Hepatic stellate cell (primary cell): ENCODE measurements at places on chromosomes 13 and 19.

GRCh38 chr13:40363653-40364052 is 302.8 kb downstream of the FOXO1 start:
- DNase-seq = no peak

GRCh38 chr19:1468821-1469254 is 10.2 kb downstream of the C19orf25 start:
- DNase-seq = no peak

DNA sequence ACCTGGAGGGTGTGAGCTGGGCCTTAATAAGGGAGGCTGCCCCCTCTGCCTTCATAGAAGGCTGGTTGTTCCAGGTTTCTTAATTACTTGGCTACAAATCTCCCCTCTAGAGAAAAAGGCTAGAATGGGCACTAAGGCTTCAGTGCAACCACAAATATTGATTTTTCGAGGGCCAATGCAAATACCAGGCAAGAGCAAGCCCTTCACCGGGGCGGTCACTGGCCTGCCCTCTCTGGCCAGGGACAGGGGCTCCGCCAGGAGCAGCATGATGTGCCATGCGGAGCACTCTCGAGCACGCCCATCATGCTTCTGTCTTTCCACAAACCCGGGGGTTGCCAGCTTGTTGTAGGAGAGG is 127.8 kb upstream of the SPACA7 start:
- no peak for DNase-seq

DNA sequence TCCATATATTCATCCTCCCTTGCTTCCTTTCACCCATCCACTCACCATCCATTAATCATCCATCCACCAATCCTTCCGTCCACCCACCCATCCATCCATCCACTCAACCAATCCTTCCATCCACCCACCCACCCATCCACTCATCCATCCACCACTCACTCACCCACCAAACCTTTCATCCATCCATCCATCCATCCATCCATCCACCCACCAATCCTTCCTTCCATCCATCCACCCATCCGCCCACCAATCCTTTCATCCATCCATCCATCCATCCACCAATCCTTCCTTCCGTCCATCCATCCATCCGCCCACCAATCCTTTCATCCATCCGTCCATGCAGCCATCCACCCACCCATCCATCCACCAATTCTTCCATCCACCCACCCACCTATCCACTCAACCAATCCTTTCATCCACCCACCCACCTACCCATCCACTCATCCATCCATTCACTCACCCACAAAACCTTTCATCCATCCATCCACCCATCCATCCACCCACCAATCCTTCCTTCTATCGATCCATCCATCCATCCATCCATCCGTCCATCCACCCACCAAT is 3.0 kb downstream of the SBK3 start:
- no peak for DNase-seq

- no peak for DNase-seq
Measured at GRCh38 chr19:51571599-51571998, 516 bp downstream of the ZNF175 start.

DNA sequence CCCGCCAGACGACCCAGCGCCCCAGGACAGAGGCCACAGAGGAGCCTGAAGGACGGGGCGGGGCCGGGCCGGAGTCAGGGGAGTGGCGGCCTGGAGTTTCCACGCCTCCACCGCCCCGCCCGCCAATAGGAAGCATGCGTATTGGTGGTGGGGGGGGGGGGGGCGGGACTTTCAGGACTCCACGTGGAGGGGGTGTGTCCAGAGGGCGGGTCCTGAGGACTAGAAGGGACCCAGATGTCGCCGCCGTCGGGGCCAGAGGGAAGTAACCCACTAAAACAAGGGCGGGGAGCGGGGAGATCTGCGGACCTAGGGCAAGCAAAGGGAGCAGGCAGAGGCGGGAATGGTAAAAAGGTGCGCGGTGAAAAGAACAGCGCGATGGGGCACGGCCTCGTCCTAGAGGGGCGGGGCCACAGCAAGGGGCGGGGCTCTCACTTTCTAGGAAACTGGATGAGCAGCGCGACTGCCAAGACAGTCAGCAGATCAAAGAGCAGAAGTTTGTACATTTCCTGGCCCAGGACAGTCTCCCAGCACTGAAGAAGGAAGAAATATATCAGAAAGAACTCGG is 2.8 kb upstream of the LENG1 start:
- DNase-seq = peak; percentile 90

GRCh38 chr19:33683881-33684537 is 62.3 kb downstream of the CHST8 start:
- DNase-seq = peak; percentile 43

GRCh38 chr13:107721125-107721869 is 494.0 kb downstream of the LIG4 start:
- DNase-seq = no peak

DNA sequence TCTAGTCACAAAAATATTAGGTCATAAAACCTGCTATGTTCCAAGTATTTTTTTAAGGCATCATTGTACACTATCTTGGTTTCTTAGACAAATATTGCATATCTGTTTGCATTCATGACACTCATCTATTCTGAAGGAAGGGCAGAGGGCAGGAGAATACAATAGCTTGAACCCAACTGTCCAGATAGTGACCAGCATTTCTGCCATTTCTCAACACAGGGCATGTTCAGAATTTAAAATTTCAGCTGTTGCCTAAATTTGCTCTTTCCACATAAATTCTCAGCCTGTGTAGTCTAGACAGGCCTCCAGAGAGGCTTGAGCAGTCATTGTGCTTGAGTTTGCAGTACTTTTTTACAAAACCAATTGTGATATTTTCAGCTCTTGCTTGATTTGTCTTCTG is 119.5 kb downstream of the ZAR1L start:
- DNase-seq = no peak

GRCh38 chr13:57787058-57787791 is 155.7 kb downstream of the PCDH17 start:
- DNase-seq = no peak

- no peak for DNase-seq
Measured at GRCh38 chr19:16363133-16363851, 38.7 kb downstream of the KLF2 start.

GRCh38 chr19:1901940-1902404 is 3.2 kb upstream of the ADAT3 start:
- no peak for DNase-seq

DNA sequence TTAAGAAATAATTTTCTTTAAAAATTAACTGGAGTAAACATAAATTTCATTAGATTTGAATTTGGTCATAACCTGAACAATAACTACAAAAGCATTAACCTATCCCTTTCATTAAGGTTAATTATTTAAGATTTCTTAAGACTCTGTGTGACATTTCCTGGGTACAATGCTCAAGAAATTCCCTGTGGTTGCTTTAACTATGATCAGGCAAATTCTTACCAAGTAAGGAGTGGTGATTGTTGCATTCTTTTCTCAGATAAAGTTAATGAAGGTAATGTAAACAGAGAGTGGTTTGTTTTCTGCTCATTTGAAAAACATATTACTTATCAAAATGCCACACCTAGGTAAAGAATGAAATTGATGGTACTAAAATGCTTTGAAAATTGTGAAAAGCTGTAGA is 114.8 kb upstream of the MIR17HG start:
- DNase-seq = no peak

GRCh38 chr19:14821937-14822336 is 13.0 kb downstream of the OR7A5 start:
- no peak for DNase-seq

GRCh38 chr19:17389957-17390664 is 3.9 kb downstream of the CCDC194 start:
- no peak for DNase-seq

GRCh38 chr13:66624302-66624701 is 605.8 kb downstream of the PCDH9 start:
- no peak for DNase-seq

GRCh38 chr19:55083004-55083850 is 7.6 kb downstream of the EPS8L1 start:
- DNase-seq = no peak

DNA sequence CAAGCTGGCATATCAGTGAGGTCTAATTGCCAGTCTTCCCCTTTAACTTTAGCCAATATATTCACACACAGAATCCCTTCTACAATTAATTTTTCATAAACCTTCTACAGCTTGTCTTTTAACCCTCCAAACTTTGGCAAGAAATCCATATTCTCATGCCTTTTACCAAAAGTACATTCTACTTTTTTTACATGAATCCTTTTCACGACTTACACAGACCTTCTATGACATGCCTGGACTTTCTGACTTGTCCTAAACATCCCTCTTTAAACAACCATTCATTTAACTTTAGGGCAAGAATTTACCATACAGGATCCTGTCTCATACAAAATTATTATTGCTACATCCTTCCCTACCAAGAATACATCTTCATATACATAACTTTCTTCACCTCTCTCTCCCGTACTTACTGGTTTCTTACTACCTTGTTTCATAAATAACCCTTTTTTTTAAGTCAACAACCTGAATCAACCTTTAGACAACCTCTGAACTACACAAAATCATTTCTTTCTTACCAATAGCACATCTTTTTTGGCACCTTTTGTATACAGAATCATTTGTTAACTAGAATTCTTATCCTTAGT is 23.5 kb downstream of the ZNF544 start:
- no peak for DNase-seq

GRCh38 chr13:77701305-77701704 is 3.8 kb downstream of the SLAIN1 start:
- no peak for DNase-seq

- no peak for DNase-seq
Measured at GRCh38 chr19:47573071-47574026, at the start of gene ZNF541. Gene ZNF541 (minus strand): TSS chr19:47573148. CDS start chr19:47555856, 17,292 bp downstream.

GRCh38 chr19:50320596-50320995 is 8.6 kb downstream of the KCNC3 start:
- DNase-seq = no peak

DNA sequence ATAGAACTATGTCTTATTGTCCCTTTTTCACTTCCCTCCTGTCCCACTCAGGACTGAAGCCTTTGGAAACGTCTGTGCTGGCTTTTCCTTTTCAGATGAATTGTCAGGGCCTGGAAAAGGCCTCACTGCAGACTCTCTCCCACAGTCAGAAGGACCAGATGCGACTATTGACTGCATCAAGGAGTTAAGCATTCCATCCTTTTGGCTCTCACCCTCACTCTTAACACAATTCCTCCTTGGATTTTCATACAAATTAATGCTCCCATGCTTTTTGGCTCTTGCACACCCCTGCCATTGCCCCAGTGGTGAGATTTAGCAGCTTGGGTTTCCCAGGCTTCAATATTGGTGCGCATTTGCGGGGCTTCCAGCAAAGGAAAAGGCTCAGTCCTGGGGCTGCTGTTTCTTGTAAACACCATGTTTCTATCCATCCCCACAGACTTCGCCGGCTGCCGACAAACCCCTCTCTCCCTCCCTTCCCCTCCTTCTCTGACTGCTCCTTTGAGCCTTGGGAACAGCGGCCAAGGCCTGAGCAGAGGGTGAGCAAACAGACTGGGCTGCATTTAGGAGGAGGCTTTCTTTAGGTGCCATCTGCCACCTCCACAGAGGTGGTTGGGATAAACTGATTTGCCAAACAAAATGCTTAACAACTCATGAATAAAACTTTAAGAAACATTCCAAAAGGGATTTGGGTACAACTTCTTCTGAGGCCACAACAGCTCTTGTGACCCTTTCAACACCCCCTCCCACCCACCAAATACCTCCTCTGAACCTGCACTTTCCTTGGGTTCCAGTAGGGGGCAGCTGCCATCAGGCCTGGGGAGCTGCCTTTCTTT is 48.6 kb upstream of the PCDH8 start:
- no peak for DNase-seq
